DMS 273 treated with DMSO at 0.1 percent for 48 hours (cell line): ENCODE measurements at places on chromosomes 16 and 17.
A peak's percentile ranks its signal among the peaks of the same experiment; 100 is the strongest.

- no peak for DNase-seq
Observed at GRCh38 chr17:76276461-76277299, 11.5 kb downstream of the UBALD2 start.

- DNase-seq, result no peak
Observed at GRCh38 chr17:78793968-78794367, 11.9 kb upstream of the CYTH1 start.

DNA sequence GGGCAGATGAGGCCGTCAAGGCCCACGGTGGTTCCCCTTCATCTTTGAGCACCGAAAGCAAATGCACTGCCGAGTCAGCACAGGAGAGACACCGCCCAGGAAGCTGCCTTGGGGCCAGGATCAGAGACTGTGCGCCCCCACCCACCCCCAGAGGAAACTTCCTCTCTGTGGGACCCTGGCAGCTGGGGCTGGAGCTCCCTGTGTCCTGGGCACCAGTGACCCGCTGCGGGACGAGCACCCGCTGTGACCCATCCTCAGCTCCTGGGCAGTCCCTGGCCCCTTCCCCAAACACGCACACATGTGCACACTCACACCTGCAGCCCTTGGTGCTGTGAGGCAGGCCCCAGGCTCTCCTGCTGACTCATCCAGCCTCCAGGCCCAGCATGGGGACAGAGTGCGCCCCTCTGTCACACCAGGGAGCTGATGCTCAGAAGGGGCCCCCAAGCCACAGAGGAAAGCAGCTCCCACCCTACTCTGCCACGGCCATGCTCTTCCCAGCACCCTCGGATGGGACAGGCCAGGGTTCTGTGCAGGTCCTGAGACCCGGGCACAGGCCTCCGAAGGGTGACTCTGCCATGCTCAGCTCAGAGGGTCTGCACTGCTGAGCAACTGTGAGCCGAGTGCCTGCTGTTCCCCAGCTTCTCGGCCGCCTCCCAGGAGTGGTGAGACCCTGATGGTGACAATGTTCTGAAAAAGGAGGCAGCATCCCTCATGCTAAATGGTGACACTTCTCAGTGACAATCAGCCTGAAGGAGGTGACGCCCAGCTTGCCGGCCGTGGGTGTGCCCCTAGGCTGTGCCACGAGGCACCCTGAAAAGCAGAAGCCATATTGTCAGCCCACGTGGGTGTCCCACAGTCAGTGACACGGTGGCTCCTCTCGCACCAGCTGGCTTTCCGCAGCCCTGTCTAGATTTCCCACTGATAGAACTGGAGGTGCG is 3.6 kb downstream of the PIEZO1 start:
- no peak for DNase-seq

DNA sequence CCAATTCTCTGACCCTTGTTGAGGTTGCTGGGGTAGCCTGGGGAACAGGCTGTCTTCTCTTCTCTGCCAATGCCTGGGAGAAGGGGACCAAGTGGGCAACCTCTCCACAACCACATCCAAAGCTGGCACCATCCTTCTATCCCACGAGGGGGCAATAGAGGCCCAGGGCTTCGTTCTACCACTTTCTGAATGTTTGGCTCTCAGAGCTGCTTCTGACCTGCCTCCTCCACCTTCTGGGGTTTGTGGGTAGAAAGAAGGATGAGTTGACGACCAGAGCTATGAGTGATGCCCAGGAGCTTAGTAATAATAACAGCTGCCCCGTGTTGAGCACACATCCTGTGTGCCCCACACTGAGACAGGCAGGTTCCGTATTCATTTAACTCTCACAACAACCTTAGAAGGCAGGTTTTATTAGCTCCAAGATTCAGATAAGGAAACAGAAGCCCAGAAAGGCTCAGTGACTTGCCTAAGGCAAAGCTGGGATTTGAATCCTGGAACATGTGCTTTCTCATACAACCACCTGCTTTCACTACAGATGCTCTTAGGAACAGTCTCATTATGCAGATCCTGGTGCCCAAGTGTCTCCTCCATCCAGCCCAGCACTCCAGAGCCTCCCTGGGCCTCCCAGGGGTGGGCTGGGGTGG is 11.1 kb downstream of the TSPOAP1 start:
- peak; percentile 34 for DNase-seq

DNA sequence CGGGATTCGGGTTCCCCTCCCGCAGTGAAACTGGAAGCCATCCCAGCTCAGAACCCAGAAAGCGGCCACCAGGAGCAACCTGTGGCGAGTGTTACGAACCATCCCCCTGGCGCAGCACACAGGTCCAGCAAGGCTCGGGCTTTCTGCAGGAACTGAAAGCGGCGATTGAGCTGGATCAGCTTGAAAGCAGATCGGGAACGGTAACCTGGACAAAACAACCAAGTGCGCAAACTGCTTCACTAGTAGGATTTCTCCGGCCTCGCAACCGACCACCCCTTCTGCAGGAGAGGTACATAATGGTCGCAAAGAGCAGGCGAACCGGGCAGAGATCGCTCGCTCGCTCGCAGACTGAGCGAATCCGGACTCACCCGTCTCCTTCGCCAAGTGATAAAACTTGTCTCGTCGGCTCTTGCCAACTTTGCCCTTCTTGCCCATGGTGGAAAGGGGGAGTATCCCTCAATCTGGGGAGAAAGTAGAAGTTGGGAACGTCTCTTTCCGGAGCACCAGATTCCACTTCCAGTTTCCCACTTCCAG is 696 bp upstream of the PSMC5 start:
- no peak for DNase-seq

DNA sequence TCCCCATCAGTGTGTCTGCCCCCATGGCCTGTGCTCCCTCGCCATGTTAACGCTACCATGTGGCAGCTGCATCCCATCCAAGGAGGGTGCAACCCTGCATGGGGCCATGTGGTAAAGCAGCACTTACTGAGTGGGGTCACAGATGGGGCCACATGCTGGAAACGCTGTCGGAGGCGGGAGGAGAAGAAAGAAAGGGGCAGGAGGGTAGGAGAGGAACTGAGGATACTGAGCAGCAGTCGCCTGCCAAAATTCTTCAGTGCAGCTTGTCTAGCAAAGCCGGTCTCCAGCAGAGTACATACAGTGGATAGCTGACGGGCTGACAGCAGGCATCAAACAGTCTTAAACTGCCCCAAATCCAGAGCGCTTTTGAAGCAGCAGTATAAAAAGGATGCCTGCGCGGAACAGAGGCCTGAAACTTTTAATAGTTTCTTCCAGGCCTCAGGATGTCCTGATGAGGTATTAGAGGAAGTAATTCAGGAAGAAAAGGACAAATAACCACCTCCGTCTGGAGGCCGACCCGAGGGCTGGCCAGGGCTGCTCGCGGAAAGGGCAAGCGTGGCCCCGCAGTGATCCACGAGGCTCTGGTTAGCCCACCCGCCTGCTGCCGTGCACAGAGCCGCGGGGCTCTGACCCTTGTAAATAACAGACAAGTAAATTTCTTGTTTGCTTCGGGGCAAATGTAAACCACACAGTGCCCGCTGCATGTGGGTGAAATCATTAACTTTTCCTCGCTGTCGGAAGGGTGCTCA is 149.0 kb downstream of the CCDC182 start:
- no peak for DNase-seq

- no peak for DNase-seq
Observed at GRCh38 chr16:57724531-57724930, 11.0 kb upstream of the KATNB1 start.

DNA sequence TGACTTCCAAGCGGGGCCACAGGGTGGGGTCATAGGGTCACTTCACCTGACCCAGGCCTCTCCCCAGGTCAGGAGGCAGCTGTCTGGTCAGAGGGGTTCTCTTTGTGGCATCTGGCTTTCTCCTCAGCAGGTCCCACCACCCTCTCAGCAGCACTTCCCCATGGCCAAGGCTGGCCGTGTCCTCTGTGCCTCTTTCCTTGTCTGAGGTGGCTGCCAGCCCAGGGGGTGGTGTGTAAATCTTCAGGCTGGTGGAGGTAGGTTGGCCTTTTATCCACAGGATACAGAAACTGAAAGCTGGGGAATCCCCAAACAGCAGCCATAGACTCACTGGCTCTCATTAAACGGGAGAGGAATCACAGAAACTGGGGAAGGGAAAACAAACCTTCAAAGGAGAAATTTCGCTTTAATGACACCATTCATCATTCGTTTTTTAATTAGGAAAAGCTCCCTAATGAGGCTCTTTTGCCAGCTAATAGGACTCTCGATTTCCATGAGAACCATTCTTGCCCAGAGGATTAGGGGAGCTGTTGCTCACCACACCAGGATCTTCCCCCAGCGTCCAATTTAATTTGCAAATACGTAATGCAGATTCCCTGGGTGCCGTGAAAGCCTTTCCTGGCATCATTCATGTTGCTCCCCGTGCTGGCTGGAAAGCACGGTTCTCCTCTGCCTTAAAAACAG is 18.0 kb downstream of the C17orf75 start:
- DNase-seq, result no peak

DNA sequence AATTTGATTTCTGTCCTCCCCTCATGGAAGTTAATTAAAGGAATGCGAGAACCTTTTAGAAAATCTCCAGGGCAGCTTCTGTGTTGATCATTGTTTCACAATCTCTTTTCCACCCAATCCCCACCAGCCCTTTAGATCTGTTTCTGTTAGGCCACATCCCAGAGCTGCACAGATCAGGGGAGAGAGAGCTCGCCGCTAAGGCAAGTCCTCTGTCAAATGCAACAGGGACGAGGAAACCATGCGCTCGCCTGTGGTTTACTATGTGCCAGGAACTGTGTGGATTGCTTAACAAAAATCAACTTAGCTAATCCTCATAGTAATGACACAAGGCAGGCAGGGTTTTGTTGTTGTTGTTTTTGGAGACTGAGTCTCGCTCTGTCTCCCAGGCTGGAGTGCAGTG is 115.4 kb downstream of the SALL1 start:
- DNase-seq, result no peak

DNA sequence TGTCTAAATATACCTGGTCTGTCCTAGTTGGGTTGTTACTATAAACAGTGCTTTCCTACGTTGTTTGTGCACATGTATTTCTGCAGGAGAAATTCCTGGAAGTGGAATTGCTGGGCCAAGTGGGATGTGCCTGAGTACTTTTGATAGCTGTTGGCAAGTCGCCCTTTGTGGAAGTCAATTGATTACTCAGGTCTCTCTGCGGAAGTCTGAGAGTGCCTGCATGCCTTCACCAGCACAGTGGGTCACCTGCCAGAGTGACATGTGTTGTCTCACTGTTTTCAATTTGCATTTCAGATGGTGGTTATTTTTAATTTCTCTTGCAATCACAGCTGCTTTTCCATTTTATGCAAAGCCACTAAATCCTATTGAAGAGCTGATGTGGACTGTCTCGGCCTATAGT is 2.3 kb upstream of the MVD start:
- DNase-seq, result no peak

DNA sequence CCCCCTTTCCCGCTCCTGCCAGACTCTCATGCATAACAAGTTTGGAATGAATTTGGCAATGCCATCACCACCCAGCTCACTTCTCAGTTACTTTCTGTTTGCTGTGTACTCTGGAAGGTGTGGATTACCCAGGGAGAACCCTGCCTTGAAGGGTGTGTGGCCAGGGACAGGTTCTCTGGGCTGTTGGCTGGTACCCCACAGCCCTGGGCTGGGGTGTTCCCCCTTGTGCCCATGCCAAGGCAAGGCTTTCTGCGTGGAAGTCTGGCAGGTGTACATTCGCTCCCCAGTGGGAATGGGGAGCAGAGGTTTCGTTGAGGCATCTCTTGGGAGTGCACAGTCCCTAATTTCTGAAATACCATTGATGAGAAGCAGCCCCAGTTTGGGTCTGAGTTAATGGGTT is 187.7 kb downstream of the CCDC182 start:
- no peak for DNase-seq

DNA sequence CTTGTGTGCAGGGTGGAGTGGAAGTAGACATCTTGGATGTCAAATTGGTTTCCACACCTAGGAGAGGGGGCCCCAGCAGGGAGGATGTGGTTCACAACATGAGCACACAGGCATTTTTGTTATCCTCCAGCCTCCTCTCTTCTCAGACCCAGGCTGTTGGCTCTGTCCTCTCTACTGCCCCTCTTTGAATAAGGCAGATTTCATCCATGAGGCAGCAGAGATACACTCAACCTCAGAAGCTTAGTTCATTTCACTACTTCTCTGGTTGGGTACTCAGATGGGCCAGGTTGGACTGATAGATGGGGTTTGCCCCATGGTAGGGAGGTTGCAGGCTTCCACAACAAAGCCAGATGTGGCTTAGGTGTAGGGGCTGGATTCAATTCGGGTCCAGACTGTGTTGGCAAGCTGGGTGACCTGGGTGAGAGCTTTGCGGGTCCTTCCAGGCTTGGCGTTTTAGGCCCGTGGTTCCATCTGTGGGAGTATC is 22.2 kb upstream of the NFATC3 start:
- no peak for DNase-seq
